ENCODE measurements at places on chromosomes 6 and 20.
A peak's percentile ranks its signal among the peaks of the same experiment; 100 is the strongest.

- peak; percentile 25 for DNase-seq
Observed at GRCh38 chr6:43058531-43058930, 703 bp downstream of the MRPL2 start.

DNA sequence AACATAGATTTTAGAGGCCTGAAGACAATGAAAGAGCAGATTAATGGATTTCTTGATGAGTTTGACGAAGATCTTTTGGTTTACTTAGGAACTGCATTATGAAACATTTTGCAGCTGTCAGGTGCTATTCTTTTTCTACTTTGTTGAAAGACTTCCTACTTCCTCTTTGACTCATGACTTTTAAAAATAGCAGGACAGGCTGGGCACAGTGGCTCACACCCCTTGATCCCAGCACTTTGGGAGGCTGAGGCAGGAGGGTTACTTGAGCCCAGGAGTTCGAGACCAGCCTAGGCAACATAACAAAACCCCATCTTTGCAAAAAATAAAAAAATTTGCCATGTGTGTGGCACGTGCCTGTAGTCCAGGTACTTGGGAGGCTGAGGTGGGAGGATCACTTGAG lies 52.0 kb downstream of the ITCH start:
- peak; percentile 54 for DNase-seq

DNA sequence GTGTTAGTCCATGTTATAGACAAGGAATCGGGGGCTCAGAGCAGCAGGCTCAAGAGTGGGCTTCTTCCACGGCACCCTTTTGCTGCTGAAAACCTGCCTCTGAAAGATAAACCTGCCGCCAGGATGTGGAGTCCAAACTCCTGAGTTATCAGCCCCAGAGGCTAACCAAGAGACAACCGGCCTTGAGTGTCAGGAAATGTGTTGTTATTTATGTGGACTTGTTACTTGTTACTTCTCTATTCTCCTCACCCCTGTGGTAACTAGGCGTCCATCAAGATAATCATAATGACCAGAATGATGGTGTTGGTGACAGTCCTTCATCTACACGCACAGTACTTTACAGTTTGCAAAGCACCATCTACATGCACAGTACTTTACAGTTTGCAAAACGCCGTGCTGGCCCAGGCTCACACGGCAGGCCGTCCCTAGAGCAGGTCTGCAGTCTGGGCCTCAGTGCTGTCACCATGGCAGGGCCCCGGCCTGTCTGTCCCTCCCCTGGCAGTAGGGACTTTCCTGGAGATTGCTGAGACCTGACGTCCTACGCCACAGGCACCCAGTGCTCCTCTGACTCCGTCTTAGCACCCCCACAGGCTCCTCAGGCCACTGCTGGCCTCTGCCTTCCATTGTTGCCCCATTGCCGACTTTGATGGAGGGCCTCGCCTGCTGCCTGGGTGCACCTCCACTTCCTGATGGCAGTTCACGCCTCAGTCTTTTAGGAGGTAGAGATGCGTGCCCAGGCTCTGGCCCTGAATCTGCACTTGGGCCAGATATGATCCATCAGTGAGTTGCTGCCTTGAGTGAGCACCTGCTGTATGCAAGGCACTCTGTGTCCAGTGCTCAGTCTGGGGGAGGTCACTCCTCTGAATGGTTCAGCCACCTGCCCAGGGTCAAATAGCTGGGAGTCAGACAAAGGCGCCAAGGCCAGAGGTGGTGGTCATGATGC lies 9.1 kb upstream of the BPIFB4 start:
- no peak for DNase-seq

- DNase-seq, result no peak
Observed at GRCh38 chr6:43831191-43831590, 61.2 kb downstream of the VEGFA start.

GRCh38 chr6:15504040-15504495 lies 158.8 kb downstream of the DTNBP1 start:
- DNase-seq, result no peak

GRCh38 chr20:49268600-49269365 lies 9.1 kb downstream of the ZNFX1 start:
- no peak for DNase-seq
